ENCODE measurements at places on chromosomes 6 and 20.

GRCh38 chr6:169168302-169168630 is 85.4 kb downstream of the THBS2 start:
- no peak for DNase-seq

DNA sequence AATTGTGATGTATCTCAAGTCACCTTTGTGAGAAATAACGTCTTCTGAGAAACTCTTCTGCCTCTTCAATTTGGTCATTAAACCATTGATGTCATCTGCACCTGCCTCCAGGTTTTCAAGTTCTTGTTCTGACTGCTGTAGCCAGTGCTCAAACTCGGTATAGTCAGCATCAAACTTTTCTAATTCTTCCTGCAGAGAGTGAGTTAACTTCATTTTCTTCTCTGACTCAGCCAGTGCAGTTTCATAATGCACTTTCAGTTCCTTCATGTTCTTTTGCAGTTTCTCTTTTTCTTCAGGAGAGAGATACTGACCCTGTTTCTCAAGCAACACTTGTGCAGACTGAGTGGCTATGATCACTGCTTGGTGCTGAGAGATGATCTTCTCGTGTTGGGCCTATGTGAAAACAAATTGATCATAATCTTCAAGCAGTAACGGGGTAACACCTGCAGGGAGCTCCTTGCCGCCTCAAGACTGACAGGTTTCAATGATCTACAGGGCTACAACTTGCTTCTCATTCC is 48.8 kb downstream of the DST start:
- no peak for DNase-seq

DNA sequence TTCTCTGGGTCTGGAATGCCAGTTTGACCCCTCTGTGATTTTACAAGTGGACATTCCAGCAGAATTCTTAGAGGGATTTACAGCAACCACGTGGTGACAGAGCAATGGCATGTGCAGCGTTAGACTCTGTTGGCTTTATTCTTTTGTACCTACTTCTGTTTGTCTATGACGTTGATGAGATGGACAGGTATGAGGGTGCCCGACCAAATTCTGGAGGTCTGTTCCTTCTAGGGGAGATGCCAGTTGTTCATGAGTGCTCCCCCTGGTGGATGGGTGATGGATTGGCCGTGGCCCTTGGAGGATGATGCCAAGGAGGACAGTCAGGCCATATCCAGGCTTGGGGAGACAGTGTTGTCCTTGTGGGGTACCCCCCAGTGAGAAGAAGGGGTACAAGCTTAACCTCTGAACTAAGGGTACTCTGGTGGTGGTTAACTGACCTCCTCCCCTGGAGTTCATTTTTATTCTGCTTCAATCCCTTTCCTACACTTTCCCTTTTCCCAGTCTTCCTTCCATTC is 198.6 kb downstream of the DTNBP1 start:
- DNase-seq = no peak

DNA sequence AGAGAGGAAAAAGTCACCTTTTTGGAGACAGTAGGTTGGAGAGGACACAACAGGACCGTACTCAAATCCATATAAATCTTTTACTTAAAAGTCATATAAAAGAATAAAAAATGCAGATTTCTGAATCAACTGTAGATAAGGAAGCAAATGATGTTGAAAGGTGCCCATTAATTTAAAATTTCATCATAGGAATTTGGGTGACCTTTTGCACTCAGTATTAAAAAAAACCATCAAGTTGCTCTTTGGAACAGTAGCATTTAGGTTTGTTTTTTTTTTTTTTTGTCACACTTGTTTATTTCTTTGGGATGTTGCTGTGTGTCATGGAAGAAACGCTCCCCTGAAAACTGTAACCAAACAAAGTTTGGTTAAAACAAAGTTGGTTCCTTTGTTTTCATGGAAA is 20.9 kb upstream of the LRRN4 start:
- no peak for DNase-seq

DNA sequence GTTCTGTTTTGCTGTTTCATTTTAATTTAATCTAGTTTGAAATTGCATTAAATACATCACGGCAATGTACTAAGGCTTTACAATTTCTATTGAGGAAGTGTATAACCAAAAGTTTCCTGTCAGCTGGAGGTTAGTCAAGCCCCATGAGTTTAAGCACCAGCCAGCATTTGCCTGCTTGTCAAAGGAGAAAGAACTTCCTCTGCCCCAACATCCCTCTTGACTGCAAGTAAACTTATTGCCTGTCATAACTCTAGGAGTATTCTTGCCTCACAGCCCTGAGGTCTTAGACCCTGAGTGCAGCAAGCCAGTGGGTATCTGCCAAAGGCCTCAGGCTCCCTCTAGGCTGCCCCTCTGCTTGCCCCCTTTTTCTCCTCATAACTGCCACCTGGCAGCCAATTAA is 106.7 kb upstream of the INSM1 start:
- no peak for DNase-seq

DNA sequence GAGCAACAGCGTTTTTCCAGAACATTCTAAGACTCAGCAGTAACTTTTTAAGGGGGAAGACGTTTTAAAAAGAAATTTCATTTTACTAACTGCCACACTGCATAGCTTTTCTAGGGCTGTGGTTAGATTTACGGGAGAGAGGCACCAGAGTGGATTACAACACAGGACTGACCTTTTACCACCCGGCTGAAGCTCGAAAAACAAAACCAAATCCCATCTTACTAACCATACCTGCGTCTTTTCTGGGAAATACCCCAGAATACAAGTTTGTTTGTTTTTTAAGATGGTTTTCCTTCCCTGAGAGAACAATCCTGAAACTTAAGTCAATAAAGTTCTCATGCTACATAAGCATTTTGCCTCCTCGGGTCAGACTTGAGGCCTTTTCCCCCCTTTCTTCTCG is 209.3 kb upstream of the SOX4 start:
- DNase-seq = no peak

DNA sequence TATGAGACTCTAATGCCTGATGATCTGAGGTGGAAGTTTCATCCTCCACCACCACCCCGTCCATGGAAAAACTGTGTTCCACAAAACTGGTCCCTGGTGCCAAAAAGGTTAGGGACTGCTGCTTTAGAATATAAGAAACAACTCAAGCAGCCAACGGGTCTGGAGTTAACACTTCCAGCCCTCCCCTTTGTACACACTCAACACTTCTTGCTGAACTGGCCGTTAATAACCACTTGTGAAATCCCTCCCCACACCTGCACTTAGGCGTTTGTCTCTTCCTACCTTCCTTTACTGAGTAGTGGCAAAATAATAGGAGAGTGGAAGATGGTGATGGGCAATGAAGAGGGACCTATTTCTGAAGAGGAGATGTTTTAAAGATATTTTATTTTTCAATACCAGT is 10.5 kb downstream of the SAYSD1 start:
- no peak for DNase-seq

DNA sequence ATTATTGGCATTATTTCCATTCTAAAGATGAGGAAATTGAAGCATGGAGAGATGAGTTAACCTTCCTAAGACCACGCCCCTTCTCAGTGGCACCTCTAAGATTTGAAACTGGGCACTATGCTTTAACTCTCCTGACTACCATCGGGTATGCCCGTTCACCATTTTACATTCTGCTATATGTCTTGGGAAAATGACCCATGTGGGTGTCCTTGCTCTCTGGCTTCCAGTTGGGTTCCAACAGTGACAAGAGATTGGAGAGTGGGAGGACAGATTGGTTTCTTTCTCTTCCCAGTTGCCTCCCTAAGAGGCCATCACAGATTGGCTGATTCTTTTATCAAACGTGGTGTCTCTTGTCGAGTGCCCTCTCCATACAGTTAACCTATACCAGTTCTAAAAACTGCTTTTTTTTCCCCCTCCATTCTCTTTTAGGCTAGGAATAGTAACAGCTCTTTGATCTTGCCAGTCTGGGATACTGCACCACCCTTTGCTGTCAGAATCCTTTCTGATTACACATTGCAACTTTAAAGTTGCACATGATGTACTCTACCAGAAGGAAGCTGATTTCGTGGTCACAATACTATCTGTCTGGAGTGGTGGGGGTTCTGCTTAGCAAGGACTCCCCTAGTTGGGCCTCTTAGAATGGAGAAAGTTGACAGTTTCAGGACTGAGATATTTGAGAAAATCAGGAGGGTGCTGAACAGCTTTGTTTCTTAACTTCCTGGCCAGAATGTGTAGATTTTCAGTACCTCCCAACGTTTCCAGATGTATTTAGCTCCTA is 88.0 kb upstream of the ELOVL5 start:
- no peak for DNase-seq

DNA sequence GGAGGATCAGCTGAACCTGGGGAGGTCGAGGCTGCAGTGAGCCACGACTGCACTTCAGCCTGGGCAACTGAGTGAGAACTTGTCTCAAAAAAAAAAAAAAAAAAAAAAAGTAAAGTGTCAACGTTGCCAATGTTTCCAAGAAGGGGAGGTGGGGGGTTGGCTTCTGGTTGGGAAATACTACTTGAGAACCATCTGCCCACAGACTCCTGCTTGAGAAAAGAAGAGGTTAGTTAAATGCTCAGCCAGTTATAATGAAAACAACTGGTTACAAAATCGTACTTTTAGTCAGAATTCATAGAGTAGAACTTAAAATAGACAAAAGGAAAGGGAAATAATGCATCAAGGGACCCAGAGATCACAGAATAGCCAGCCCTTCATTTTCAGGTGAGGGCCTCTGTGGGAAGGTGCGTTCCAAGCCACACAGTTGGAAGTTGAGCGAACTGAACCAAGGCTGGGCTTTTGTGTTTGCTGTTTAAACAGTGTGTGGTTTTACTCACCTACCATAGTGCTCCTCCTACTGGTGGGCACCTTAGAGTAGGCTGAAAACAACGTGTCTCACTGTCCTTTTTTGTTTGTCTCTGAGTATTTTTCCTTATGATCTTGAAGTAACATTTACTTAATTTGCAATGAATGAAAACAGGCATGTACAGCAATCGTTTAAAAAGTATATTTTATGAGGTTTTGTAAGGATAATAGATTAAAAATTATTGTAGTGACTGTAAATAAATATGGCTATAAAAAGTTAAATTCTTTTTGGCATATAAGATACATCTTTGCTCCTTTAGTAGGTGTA is 200.7 kb downstream of the BCAS1 start:
- DNase-seq = no peak

- DNase-seq = no peak
Measured at GRCh38 chr6:161226009-161226964, 47.6 kb downstream of the AGPAT4 start.

- no peak for DNase-seq
Measured at GRCh38 chr6:151690768-151691562, 116.5 kb upstream of the ESR1 start.

DNA sequence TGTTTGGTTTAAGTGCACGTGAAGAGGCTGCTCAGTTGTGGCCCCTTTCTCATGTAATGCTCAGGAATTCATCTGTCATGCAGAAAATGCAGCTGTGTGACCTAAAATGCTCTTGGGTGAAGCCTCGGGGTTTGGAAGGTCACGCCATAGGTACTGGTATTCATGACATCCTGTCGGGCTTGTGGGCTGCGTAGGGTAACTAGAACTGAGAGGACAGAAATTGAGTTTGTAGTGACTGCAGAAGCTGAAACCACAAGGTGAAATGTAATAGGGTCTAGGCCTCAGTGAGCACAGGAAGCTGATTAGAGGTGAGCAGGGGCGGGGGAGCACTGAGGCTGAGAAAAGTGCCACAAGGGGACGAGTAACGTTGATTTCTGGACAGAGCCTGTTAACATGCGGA is 128.8 kb downstream of the SOBP start:
- DNase-seq = peak; percentile 80

GRCh38 chr6:43469947-43470346 is 7.4 kb upstream of the TJAP1 start:
- no peak for DNase-seq

- DNase-seq = no peak
Measured at GRCh38 chr6:82681119-82681714, 317.6 kb downstream of the TPBG start.

DNA sequence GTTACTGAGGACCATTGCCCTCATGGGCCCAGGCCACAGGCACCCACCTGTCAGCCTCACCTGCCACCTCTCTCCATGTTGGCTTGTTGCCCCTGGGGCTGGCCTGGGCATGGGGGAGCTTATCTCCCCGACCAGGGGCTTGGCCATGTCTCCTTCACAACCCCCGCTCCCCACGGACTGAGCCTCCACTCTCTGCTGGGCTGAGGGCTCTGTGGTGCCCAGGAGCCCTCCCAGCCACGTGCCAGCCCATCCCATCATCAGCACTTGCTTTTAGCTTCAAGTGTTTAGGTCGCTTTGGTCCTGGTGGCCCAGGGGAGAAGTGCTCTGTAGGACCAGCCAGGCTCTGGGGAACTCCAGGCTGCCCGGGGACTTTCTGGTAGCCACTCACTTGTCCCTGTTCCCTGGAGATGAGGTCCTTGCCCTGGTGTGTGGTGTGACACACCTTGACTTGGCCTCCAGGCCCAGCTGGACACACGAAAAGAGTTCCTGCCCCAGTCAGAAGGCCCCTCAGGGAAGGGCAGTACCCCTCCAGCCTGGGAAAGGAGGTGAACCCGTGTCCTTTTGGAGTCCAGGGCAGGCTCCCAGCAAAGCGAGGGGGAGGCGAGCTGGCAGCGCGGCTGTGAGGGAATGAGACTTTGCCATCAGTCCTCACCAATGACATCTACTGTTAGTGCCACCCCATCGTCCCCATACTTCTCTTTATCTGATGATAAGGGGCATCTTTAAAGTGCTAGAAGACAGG is 352.6 kb downstream of the ZFAND3 start:
- no peak for DNase-seq

DNA sequence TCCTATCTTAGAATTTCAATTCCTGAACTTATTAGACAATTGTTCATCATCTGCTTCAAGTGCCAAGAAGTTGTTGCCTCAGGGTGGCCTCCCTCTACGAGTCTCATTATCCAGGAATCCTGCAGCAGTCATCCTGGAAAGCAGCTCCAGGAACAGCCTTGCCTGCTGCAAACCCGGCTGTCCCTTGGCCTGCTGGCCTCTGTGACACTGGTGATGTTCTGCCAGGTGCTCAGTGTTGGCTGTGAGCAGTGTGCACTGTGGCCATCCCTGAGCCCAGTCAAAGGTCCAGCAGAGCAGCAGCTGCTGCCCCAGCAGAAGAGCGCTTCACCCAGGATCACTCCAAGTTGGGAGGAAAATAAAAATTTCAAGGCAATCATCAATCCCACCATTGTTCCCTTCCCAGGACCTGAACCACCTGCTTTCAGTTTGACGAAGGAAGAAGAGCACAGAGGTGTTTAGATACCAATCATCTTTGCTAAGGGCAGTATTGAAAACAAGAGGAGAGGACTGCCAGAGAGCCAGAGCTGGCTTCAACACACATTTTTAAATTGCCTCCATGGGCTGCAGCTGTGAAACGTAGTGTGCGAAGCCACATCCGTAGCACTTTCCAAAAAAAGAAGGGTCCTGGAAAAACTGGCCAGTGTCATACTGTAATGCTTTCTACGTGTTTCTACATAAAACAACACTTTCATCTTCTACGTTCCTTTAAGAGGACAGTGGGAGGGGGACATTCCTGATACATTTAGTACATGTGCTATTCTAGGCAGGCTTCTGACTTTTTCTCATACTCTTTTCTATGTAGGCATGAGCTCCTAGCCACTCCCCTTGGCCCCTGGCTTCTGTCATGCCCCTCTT is 7.2 kb upstream of the FAM50B start:
- DNase-seq = no peak

GRCh38 chr20:5835871-5836270 is 85.7 kb downstream of the SHLD1 start:
- DNase-seq = no peak

- no peak for DNase-seq
Measured at GRCh38 chr6:159008656-159009288, 8.8 kb upstream of the RSPH3 start.

Data from spleen (tissue), 13 donors.